Activated CD4-positive, CD25-positive, alpha-beta regulatory T cell treated with anti-CD3 and anti-CD28 coated beads, Interleukin-2, amount 50 U/mL, for 24 hours (primary cell): ENCODE measurements at places on chromosomes 4 and X.

GRCh38 chr4:21952549-21952948, 4.0 kb upstream of the KCNIP4 start:
- no peak for ATAC-seq

- no peak for ATAC-seq
Observed at GRCh38 chr4:89558147-89558546, 250.5 kb upstream of the GPRIN3 start.

GRCh38 chr4:172989984-172990820, 178.4 kb upstream of the GALNT7 start:
- no peak for ATAC-seq

DNA sequence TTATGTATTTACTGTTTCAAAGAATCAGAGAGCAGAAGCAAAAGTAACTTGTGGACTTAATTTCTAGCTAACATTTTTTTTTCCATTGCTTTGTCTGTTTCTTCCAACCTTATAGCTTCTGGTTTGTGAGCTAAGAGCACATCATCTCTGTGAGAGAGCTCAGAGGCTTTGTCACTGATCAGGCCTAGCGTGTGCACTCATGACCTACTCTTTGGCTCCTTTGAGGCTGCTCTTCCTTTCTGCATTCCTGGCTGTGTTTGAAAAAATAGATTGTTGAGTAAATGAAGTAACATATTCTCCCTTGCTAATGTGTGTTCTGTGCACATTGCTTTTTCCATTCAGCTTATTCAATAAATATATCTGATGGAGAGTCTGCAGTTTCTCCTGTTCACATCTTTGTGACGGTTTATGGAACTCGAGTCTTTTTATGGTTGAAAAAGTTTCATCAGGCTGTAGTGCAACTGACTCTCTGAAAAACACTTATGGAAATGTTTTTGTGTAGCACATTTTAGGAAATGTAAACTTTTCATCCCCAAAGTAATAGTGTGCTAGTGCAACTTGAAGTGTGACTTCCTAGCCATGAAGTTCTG, 133.0 kb downstream of the RAPGEF2 start:
- ATAC-seq: no peak

- no peak for ATAC-seq
Observed at GRCh38 chr4:164488114-164488513, 265.8 kb upstream of the SMIM31 start.

GRCh38 chrX:48498374-48498809, 10.4 kb upstream of the PORCN start:
- no peak for ATAC-seq

DNA sequence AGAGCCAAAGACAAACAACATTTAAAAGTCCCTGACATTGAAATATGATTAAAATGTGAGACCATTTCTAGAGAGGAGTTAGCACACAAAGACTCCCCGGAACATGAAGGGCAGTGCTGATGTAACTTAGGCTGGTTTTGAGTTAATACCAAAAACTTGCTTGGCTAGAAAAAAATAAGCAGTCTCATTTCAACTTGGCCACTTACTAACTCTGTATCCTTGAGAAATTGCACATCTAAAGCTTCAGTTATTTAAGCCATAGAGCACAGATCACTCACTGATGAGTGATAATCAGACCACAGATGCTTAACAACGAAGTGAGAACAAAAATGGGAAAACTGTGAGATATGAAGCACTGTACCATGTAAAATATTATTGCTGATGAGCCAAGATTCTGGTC, 65.9 kb upstream of the MAOA start:
- no peak for ATAC-seq

DNA sequence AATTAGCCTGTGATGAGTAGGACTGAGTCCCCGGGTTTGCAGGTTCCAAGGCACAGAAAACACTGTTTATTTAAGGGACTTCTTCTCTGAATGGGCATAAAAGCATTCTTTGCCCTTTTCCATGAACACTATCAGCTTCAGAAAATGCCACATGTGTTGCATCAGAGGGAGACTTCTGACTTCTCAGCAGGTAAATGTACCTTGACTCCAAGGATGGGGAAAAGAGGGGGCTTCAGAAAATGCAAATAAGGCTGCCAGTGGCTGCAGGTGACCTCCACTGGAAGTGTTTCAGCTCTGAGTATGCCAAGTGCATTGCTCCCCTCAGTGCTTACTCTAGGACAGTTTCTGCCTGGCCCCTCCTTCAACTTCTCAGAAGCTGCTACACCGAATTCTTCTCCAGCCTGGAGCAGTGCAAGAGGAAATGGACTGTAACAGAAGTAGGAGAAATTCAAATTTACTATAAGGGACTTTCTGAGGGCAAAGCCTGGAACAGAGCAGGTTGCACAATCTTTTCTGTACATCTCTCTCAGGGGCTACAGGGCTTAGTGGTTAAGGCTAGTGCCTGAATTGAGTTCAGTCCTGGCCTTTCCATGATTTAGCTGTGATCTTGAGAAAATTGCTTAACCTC, 233.2 kb downstream of the PTTG2 start:
- no peak for ATAC-seq

DNA sequence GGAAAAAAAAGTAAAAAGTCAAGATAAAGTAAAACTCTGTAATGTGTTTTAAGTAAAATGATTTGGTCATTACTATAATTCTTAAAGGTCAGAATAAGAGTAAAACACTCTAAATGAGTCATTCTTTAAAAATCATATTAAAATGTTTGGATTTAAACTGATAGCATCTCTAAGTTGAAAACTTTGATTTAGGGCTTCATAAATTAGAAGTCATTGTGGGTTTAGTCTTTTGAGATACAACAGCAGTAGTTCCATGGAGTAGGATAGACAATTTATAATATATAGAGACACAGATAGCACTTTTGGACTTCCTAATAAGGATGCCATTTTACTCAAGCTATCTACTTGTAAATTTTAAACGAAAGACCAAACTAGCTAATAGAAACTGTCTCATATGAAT, 77.1 kb upstream of the PABPC4L start:
- no peak for ATAC-seq
